ENCODE measurements at places on chromosomes 1 and 21.

DNA sequence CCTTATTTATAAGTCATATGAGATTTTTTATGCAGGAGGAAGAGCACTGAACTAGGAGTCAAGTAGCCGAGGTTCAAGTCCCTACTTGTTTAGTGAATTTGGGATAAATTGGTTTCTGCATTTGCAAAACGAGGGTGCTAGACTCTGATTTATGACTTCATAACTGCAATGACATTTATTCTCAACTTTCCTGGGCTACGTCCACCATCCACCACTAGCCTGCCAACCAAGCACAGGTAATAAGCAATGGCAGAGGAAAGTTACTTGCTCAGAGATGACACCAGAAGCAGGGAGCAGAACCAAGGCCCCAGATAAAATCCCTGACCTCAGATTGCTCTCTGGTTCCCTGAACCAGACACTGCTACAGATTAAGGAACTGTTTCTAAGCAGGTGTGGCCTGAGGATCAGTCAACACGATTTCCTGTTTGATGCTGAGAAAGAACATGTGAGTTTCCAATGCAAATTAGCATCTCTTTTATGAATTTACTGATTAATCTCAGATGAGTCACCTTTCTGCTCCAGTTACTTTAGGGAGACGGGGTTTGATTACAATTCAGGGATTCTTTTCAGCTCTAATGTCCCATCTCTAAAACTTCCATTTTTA is 52.7 kb downstream of the PLPP3 start:
- DNase-seq: no peak

DNA sequence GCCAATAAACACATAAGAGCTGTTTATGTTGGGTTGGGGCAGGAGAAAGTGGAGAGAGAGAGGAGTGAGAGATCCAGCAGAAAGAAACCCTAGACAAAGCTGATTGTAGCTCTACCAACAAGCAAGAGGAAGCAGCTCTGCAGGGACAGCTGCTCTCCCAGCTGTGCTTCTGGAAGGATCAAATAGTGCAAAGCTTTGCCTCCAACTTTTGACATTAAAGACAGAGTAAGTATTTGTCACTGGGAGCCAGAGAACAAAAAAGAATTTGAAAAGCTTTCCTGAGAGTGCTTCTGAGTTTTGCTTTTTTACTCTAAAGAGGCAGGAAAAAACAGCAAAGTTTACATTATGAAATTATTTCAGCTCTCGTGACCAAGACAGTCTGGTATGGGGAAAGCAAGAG is 28.5 kb upstream of the C1orf198 start:
- DNase-seq: no peak

GRCh38 chr1:162088281-162088969 is 18.9 kb downstream of the NOS1AP start:
- DNase-seq: no peak

GRCh38 chr1:175005085-175005783 is 5.5 kb downstream of the CACYBP start:
- DNase-seq: no peak

- DNase-seq: no peak
Observed at GRCh38 chr1:170929835-170930554, 5.3 kb upstream of the MROH9 start.

DNA sequence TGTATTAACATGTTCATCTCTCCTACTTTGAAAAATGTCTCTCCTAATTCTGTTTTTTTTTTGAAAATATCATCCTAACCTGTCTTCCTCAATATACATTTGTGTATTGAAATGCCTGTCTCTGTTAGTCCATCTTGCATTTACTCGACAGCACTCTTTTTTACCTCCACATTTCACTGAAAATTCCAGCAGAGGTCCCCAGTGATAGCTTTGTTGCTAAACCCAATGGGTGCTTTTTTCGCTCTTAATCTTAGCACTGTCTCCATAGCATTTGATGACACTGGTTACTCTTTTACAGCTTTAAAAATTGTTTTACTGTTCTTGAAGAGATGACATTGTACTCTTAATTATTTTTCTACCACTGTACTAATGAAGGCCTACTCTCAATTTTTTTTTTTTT is 10.8 kb downstream of the OSBPL9 start:
- no peak for DNase-seq

- no peak for DNase-seq
Observed at GRCh38 chr1:35561972-35562680, 4.5 kb downstream of the NCDN start.

DNA sequence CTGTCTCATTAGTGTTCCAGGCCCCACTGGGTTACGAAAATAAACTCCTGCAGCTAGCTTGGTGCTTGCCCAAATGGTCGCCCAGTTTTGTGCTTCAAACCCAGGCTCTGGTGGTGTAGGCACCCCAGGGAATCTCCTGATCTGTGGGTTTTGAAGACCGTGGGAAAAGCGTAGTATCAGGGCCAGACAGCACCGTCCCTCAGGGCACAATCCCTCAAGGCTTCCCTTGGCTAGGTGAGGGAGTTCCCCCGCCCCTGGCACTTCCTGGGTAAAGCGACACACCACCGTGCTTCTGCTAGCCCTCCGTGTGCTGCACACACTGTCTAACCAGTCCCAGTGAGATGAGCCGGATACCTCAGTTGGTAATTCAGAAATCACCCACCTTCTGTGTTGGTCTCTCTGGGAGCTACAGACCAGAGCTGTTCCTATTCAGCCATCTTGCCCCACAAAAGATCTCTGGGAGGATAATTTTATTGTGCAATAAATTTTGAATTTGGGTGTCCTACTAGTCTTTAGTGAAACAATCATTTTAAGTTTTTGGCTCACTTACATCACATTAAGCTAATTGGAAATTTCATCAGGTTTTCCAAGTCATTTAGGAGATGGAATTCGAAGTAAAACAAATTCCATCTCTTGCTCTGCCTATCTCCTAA is 9.4 kb upstream of the SLC25A24 start:
- no peak for DNase-seq

DNA sequence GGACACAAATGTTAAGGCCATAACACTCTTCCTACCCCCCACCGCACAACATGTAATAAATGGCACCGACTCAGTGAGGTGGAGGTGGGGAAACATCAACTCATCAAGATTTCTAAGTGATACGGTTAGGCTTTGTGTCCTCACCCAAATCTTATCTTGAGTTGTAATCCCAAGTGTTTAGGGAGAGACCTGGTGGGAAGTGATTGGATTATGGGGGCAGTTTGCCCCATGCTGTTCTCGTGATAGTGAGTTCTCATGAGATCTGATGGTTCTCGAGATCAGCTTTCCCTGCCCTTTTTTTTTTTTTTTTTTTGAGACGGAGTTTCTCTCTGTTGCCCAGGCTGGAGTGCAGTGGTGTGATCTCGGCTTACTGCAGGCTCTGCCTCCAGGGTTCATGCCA is 51.0 kb upstream of the ACTL8 start:
- no peak for DNase-seq

DNA sequence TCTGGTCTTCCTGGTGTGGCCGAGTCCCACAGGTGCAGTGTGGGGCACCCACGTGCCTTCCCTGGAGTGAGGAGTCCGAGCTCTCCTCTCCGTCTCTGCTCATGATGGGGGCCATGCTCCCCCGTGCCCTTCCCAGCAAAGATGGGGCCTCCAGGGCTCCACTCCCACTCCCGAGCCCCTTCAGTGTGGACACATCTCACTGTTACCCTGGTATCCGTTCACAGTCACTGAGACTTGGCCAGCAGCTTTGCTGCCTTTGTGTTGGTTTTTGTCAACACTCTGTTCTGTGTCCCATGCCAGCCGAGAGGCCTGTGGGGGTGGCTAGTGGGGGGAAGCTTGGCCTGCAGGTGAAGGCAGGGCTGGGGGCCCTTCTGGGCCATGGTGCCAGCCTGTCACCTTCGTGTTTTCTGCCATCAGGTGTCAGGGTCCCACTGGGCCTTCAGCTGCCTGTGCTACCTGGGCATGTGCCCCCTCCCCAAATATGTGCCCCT is 46.9 kb upstream of the POFUT2 start:
- no peak for DNase-seq

DNA sequence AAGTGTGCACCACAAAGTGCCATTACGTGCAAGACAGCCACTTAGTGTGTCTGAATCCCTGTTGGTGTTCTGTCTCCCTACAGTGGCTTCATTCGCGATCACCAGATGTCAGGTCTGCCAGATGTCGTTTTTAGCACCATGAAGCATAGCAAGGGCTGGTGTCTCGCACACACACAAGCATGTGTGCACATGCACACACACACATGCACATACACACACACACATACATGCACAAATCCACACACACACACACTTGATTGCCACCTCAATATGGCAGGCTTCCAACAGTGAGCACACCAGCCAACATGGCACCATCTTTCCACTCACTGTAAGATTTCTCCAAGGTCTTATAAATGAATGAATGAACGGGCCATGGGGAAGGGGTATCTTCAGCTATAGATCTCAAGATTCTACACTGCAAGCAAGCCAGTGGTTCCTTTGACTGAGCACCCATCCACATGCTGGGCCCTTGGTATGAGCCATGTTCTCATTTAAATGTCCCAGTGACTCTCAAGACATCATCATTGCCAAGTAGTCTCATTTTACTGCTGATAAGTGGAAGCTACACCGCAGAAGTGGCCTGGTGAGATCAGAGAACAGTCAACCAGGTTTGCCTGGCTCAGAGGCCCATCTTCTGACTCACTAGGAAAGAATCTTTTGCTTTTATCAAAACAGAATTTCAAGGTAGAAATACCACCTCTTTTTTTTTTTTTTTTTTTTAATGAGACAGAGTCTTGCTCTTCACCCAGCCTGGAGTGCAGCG is 84.9 kb downstream of the SIM2 start:
- DNase-seq: no peak
